Midbrain (tissue), 1 donor: ENCODE measurements at places on chromosomes 16 and 17.

DNA sequence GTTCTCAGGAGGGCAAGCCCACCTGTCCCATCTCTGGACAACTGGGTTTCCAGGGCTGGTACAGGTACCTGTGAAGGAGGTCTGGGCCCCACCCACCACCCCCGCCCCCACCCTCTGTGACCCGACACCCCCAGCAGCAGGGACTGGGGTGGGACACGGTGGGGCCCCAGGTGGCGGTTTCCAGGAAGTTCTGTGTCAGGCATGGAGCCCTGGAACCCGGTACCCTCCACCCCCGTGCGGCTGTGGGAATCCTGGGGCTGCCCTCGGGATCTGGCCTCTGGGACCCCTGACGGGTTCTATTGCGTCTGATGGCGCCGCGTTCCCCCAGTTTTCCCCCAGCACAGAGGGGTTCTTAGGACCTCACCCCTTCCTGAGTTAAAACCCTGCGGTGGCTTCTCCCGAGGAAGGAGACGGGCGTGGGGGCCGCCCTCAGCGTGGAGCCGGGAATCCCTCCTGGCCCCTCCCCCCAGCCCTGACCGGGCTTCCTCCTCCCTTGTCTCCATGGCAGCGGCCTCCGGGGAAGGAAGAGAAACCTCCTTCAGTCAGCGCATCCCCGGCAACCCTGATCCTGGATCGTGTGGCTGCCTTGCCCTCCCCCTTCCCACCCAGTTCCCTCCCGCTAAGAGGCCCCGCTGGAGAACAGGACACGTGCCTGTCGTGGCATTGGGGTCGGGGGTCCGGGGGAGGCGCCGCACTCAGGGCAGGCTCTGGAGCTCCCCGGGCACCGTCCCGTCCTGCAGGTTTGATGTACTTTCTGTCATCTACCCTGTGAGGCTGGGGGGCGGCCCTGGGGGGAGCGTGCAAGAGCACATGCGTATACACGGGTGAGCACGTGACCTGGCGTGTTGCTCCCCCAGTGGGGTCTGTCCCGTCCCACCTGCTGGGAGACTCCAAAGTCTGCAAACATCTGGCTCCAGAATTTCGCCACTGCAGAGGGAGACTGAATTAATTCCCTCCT is 30.3 kb downstream of the CACNA1H start:
- peak; percentile 18 for DNase-seq

DNA sequence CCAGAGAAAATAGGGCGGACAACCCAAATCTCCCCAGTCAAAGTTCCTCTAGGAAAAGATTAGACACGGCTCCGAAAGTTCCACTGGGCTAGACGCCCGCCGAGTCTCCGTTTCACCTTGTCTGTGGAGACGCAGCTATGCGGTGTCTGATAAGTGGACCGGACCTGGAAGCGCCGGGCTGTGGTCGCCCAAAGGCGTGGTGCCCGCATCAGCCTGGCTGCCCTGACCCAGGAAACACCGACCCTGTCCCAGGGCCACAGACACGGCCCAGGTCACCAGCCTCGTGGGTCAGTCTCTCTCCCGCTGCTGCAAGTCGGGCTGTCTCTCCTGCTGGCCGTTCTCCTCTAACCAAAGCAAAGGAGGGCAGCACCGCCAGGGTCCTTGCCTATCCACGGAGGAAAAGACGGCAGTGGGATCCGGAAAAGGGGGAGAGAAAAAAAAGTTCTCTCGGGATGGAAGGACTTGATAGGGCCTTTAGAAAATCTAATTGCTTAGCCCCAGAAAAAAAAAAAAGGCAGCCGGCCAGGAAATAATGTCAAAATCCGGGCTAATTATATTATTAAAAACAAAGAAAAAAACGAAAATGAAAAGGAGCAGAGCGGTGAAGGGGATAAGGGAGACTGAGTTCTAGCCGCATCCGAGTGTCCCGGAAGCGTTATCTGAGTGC is 13.9 kb upstream of the FOXF1 start:
- DNase-seq, result no peak

DNA sequence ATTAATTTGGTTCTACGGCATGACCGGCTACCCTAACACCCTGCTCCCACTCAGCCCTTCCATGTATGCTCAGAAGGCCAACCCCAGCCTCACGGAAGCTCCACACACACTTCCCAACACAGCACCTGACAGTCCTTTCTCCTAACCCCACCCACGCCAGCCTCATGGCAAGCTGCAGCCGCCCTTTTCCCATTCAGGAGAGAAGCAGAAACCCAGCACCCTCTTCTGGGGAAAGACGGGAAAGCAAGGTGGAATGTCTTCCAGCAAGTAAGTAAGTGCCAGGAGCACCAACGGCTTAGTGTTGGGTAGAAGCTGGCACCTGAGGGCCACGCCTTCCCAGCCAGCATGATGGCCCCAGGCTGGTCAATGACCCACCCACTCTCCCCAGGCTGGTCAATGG is 32.1 kb downstream of the ABR start:
- no peak for DNase-seq

GRCh38 chr17:7846063-7846735 is 8.7 kb upstream of the TMEM88 start:
- DNase-seq, result no peak

DNA sequence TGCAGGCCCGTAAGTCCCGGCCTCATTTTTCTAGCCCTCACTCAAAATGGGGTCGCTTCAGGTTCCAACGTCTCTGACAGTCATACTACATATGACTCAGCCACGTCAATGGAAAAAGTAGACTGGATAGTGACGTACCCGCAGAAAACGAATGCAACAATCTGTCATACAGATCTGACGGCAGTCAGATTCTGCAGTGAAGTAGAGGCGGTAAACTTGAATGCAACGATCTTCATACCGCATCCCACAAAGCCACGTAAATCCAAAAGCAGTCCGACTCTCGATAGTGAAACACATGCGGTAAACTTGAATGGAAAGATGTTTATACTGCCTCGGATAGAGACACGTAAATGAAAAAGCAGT is 38.4 kb upstream of the ARL4D start:
- peak; percentile 27 for DNase-seq

- no peak for DNase-seq
Measured at GRCh38 chr17:35766903-35767510, 6.3 kb downstream of the C17orf50 start.
